AG08395 (cell line): ENCODE measurements at places on chromosomes 5 and 9.

DNA sequence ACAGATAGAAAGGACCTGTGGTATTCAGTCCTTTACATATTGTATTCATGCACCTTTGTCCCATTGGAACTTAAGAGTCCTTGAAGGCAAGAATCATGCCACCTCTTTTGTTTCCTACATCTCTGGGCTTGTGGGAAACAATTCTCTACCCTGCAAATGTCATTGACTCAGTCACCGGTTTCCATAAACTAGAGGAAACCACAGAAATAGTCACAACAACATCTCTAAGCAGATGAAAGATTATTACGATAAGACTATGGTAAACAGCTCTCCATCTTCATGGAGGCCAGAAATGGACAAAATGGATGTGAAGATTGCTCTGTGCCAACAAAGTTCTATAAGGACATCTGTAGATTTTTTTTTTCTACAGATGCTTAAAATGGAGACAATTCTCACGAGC is 165.5 kb downstream of the PIK3R1 start:
- no peak for DNase-seq

DNA sequence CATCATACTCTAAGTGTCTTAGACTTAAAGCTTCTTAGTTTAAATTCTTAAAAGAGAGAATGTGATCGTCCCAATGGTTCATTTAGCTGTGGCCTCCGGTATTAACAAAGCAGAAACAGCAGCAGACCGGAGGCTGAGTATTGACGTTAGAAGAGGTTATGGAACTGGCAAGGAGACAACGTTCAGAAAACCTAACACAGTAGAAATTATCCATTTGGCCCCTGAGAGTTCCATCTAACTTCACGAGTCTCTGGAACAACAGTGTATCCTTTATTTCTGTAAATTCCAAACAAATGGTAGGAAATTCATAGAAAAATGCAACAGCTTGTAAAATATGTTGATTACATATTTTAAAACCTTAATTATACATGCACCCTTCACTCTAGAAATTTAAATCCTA is 107.3 kb upstream of the PTGER4 start:
- no peak for DNase-seq

DNA sequence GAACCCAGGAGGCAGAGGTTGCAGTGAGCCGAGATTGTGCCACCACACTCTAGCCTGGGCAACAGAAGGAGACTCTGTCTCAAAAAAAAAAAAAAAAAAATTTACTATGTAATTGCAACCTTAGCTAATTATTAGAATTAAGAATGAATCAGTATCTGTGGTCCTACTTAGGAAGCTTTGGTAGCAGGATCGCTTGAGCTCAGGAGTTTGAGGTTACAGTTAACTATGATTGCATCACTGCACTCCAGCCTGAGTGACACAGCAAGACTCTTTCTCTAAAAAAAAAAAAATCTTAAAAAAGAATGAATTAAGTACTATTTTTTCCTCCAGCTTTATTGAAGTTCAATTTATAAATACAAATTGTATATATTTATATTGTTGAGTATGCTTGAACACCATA is 16.7 kb downstream of the NDUFAF2 start:
- DNase-seq, result no peak

DNA sequence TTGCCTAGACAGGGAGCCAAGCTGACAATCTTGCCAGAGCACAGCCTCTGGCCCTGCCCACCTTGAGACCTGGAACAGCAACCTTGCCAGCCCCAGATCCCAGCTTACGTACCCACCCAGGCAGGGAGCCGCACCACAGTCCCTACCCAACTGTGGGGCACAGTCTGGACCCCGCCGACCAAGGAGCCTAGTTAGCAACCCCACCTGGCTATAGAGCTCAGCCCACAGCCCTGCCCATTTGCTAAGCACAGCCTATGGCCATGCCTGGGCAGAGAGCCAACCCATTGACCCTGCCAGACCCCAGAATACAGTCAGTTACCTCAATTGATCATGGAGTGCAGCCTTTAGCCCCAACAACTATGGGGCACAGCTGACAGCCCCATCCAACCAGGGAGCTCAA is 97.9 kb upstream of the SH3GL2 start:
- no peak for DNase-seq

DNA sequence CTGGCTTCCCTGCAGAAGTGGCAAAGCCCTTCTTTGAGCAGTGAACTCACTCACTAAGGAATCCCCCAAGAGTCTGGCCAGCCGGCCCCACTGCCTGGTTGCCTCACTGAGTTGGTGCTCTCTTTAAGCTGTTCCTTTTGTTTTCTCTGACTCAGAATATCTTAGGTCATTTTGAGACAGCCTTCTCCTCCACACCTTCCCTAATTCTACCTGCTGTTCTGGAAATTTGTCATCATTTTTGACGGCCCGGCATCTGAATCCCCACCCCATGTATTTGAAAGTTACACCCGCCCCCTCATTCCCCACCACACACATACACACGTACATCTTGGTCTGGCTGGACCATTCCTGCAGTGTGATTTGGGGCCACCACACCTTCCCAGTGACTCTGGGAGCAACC is 41.8 kb downstream of the FGF1 start:
- DNase-seq, result no peak

- DNase-seq, result peak; percentile 91
These were observed 599.8 kb upstream of the BRINP1 start for GRCh38 chr9:119968836-119969707.

- no peak for DNase-seq
These were observed 64.7 kb downstream of the CRB2 start for GRCh38 chr9:123420592-123421111.

DNA sequence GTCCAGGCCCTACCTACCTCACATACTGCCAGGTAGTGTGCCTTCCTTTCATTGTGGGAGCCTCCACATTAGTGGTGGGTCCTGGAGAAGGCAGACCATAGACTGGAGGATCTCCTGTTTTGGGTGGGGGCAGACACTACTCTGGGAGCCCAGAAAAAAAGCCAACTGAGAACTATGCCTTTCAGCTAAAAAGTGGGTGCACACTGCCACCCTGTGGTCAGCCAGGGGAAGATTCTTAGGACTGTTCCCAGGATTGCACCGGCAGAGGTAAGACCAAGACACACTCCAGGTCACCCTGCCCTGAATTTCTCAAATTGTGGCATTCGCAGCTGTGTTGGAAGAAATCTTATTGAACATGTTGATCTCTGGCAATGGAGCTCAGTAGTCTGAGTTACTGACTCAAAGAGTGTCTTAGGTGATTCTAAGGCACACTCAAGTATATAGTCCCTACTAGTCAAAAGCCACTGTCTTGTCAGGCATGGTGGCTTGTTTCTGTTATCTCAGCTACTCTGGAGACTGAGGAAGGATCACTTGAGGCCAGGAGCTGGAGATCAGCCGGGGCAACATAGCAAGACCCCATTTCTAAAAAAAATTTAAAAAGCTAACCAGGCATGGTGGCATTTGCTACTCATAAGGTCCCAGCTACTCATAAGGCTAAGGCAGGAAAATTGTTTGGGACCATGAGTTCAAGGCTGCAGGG is 3.6 kb downstream of the SIGMAR1 start:
- peak; percentile 77 for DNase-seq
